ENCODE measurements at places on chromosomes 2 and 18.

DNA sequence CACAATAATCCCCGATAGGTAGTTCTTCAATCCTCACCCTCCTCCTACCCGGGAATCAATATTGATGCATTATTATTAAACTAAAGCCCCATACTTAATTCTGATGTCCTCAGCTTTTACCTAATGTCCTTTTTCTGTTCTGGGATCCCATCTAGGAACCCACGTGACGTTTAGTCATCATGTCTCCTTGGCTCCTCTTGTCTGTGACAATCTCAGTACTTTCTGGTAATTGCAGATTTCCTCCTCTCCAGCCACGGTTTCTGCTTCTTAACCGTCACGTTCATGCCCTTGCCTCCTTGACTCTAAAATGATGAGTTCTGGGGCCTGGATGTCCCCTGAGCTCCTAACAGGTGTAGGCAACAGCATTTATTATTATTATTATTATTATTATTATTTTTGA, 2.9 kb upstream of the DGKD start:
- DNase-seq = no peak

DNA sequence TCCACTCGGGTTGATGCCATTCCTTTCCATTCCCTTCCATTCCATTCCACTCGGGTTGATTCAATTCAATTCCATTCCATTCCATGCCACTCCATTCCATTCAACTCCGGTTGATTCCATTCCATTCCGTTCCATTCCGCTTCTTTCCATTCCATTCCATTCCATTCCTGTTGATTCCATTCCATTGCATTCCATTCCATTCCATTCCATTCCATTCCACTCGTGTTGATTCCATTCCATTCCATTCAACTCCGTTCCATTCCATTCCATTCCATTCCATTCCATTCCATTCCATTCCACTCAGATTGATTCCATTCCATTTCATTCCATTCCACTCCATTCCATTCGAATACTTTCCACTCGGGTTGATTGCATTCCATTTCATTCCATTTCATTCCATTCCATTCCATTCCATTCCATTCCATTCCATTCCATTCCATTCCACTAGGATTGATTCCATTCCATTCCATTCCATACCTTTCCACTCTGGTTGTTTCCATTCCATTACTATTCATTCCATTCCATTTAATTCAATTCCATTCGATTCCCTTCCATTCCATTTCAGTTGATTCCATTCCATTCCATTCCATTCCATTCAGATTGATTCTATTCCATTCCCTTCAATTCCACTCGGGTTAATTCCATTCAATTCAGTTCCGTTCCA, 1141.8 kb downstream of the RPIA start:
- no peak for DNase-seq

GRCh38 chr2:98743835-98744234, 12.9 kb upstream of the MGAT4A start:
- no peak for DNase-seq

- no peak for DNase-seq
These were observed 71.9 kb downstream of the ADD2 start for GRCh38 chr2:70696142-70696541.

GRCh38 chr2:176819306-176819705, 393.3 kb upstream of the HNRNPA3 start:
- DNase-seq = no peak

GRCh38 chr2:241015439-241015838, 17.0 kb downstream of the SNED1 start:
- no peak for DNase-seq

- DNase-seq = no peak
These were observed 98.6 kb downstream of the CAPN13 start for GRCh38 chr2:30708491-30709290.

GRCh38 chr18:23351521-23351920, 101.6 kb upstream of the RIOK3 start:
- DNase-seq = no peak

DNA sequence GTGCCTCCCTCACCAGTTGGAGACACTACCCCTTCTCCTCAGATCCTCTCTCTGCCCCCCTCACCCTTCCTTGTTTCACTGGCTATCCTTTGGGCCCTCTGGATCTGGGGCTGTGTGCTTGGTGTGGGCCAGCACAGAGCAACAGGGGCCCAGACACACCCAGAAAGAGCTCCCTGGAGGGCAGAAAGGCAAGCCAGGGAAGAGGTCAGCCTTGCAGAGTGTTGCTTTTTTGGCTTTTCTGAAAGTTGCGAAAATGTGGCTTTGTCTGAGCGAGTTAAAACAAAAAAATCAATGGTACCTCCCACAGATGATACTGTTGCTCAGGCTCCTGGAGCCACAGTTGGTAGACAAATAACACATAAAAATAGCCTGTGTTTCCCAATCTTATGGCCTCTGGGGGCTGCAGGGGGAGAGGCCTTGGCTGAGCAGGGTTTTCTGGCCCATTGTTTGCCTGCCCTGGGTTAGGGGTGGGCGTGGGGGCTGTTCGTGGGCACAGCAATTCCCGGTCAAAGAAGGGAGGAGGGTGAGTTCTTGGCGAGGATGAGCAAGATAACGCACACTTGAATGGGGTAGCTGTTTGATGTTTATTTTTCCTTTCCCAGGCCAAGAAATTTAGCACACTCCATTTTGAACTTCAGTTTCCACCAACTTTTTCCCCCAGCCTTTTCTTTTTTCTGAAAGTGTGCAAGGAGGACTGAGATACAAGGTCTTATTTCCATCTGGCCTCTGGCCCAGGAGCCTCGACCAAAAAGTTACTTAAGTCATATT, 167.0 kb upstream of the HAAO start:
- no peak for DNase-seq

GRCh38 chr2:82508702-82509101, 1950.4 kb downstream of the SUCLG1 start:
- DNase-seq = no peak

- no peak for DNase-seq
These were observed 101.7 kb downstream of the TTC32 start for GRCh38 chr2:19799881-19800780.

DNA sequence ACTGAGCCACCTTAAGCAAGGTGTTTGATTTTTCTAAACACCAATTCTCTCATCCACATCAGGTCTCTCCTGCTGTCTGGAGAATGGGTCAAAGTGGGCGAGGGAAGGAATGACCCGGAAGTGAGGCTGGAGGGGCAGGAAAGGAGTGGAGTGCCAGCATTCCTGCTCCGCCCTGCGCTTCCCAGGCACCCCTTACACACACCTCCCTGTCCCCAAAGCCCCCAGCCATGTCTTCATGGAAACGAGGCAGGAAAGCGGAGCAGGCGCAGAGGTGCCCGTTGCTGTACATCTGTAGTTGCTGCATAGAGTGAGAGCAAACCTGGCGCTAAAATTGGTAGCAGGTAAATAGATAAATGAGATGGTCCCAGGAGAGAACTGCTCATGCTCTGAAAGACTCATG, 27.2 kb upstream of the NT5DC4 start:
- DNase-seq = no peak

DNA sequence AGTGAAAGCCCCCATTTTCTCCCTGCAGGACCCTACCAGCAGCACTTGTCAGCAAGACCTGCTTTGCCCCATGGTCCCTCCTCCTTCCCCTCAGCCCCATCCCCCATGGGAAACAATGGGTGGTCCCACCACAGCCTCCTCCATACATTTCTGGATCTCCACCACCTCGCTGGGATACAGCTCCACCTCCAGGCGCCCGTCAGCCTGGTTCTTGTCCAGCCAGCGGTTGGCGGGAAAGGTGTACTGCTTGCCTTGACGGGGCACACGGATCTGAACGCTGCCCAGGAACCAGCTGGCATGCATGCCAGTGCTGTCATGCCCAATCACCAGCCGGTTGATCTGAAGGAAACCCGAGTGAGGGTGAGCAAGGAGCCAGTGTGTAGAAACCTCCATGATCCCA, 90.9 kb downstream of the LOXHD1 start:
- no peak for DNase-seq

GRCh38 chr18:45939236-45939635, 27.9 kb downstream of the EPG5 start:
- DNase-seq = no peak

- DNase-seq = no peak
These were observed 2.8 kb downstream of the TEX51 start for GRCh38 chr2:126901459-126901858.

DNA sequence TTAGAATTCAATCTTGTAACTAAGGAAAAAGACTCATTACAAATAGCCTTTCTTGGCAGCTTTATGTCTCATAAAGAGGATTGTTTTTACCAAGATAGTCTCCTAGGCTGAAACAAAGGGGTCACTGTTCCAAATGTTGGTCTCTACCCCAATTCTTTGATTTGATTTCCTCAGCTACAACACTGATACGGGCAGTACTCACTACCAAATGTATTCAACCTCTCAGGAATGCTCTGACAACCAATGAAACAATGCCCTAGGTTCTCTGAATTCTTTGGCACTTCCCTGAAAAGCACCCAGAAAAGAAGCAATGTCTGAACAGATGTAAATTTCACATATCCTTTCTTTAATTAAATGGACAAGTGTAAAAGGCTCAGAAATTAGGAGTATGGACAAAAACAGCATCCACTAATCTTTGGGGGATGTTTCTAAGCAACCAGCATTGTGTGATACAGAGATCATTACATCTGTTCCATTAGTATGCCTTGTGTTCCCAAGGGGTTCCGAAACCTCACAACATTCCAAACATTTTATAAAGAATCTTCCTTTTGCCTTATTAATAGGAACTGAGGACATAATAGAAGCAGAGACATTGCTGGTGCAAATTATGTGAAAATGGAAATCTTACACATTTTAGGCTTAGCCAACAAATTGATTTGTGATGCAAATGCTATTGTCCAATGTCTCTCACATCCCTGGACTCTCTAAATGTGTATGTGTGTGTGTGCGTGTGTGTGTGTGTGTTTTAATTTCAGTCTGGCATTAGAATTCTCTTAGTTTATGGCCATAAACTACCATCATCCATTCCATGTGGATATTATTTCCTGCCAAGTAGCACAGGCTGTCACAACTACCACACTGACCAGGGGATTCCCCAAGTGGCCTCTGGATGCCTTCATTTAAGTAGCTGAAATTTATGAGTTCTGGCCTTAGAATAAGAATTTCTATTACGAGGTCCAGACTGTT, 276.0 kb downstream of the MTX2 start:
- no peak for DNase-seq

DNA sequence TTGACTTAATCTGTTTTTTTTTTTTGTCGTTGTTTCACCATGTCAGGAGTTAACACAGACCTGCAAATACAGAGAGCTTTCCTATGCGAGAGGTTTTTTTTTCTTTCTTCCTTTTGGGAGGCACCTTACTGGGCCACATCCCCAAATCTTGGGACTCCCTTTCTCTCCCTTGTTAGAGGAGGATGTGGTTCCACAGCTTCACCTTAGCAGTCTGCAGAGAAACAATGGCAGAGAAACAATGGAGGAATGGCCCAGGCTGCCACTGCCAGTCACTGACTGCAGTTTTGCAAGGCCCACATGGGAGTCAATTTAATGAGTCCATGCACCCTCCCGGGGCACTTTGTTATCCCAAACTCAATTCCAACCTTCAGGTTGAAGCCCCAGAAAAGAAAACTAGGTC, 20.8 kb upstream of the PDK1 start:
- DNase-seq = no peak

DNA sequence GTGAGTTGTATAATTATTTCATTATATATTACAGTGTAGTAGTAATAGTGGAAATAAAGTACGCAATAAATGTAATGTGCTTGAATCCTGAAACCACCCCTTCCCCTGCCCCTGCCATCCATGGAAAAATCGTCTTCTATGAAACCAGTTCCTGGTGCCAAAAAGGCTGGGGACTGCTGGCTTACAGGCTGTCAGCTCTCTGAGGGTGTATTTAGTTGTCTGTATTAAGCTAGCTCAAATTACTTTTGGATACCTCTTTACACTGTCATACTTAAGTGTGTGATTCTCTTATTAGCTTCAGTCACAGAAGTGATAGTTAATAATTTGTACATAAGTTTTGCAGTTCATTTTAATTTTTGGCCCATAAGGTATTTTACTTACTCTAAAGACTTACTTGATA, 29.6 kb downstream of the LCLAT1 start:
- no peak for DNase-seq

DNA sequence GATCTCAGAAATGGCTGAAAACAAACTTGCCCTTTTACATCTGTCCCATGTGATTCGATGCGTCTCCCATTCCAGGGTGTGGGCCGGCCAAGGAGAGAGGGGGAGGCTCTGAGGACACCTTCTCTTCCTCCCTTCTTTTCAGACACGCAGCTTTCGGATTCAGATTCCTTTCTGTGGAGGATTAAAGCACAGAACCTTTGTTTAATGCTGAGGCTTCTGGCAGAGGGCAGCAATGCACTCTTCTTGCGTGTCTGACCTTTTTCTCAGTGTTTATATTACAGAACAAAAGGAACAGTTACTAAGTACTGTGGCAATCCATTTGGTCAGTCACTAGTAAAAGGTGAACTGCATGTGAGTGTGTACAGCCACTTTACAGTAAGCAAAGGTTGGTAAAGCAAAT, 268.9 kb upstream of the CCDC68 start:
- no peak for DNase-seq

All from stimulated activated CD4-positive, alpha-beta T cell treated with anti-CD3 and anti-CD28 coated beads, Interleukin-12 subunit alpha, Interleukin-12 subunit beta, amount 100 ng/mL, for 48 hours (primary cell).